PC-9 (cell line): ENCODE measurements at places on chromosomes 6 and 20. TPM values are rescaled to one million over a fixed set of nuclear protein-coding genes. Genes with fewer than 3 reads are reported as not detected.

DNA sequence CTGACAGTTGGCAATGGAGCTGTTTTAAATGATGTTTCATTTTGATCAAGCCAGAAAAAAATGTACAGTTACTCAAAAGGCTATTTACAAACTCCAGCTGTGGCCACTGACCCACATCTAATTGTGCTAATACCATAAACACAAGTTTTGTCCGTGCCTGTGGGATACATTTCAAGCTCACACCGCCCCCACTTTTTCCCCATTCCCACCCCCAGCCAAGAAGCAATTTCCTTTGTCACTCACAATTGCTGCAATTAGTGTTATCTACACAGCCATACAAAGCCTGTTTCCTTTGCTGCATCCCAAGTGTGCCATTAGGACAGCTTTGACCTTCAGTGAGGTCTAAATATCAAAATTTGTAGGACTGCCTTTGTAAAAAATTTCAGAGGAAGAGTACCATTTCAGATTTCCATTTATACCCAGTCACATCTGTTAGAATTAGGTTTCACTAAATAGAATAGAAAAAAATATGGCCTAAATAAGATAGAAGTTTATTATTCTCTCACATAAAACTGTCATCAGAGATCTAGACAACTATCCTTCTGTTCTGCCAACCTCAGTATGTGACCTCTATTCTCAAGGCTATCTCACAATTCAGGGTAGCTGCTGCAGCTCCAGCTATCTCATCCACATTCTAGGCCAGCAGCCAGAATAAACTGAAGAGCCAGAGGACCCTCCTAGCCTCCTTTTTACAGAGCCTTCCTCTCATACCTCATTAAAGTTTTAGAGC, 202.6 kb downstream of the NFATC2 start:
- DNase-seq, result no peak

- DNase-seq, result no peak
Measured at GRCh38 chr6:133590814-133591213, 298.1 kb upstream of the TCF21 start.

- DNase-seq, result no peak
Measured at GRCh38 chr6:170006900-170007467, 255.6 kb downstream of the ERMARD start.

- DNase-seq, result no peak
Measured at GRCh38 chr6:75202676-75203131, 3.1 kb downstream of the COL12A1 start.

- DNase-seq, result no peak
Measured at GRCh38 chr20:63823691-63824311, 7.3 kb downstream of the ZBTB46 start.

Gene ANKRD66
- not detected in 2 replicates for total RNA-seq

GRCh38 chr6:65707126-65707826, at the start of gene EYS:
Gene EYS, minus strand, starts transcription at chr6:65707226. Its CDS starts 211,816 bp downstream, at chr6:65495410.
- no peak for DNase-seq

- no peak for DNase-seq
Measured at GRCh38 chr20:58212636-58213035, 15.8 kb downstream of the ANKRD60 start.

GRCh38 chr6:130320908-130321307, 44.9 kb upstream of the TMEM200A start:
- DNase-seq, result no peak

GRCh38 chr6:32110632-32111031, 1.5 kb upstream of the TNXB start:
- no peak for DNase-seq

Gene DAAM2
- total RNA-seq, result not detected in 2 replicates

GRCh38 chr6:119686644-119687043, 337.1 kb upstream of the MAN1A1 start:
- DNase-seq, result no peak

GRCh38 chr6:30830438-30830837, 53.9 kb upstream of the DDR1 start:
- DNase-seq, result no peak

DNA sequence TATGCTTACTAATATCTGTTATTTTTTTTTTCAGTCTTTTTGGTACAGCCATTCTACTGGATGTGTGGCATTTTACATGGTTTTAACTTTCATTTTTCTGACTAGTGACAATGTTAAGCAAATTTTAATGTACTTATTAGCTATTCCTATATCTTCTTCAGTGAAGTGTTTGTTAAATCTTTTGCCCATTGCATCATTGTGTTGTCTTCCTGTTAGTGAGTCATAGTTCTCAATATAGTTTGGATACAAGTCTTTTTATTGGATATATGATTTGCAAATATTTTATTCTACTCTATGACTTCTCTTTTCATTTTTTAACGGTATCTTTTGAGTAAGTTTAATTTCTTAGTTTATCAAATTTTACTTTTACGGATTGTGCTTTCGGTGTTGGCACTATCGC, 519.4 kb downstream of the CDKAL1 start:
- DNase-seq, result no peak

- DNase-seq, result peak; percentile 23
Measured at GRCh38 chr6:29005183-29005885, at the start of gene ZNF311. Gene ZNF311, minus strand, starts transcription at chr6:29005315. Its CDS starts 1,361 bp downstream, at chr6:29003954.

- DNase-seq, result peak; percentile 92
Measured at GRCh38 chr20:5714261-5715041, 35.8 kb upstream of the SHLD1 start.

DNA sequence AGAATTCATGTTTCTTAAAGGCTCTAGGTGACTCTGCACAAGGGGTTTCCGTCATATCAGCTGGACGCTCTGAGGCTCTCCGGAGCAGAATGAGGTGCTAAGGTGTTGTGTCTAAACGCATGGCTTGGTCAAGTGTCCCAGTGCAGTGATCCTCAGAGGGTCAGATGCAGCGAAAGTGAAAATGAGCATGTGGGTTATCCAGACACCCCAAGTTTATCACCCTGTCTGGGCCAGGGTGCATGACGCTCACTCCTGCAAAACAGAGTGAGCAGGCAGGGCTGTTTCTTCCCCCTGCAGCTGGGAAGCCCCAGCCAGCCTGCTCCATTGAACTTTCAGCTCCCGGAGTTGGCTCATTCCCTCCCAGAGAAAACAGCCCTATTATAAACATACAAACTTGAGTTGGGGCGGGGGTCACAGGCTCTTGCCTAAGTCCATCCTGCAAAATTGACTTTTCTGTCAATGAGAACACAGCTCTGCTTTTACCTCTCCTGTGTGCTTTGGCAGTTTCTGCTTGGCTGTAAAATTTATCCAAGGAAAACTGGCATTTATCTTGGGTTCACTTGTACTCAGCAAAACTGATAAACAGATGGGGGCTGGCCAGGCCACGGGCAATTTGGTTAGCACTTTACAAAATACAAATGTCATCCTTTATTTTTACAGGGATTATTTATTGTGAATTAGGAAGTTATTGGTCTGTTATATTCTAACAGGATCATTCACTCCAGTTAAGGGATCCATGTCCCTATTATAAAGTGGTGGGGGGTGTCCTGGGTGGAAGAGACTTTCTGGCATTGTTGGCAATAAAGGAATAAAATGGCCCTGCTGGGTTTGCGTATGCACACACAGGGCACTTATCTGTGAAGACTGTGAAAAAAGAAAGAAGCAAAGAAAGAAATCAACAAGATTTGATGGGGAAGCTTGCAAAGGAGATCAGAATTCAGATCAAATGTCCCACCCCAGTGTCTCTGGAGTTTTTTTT, 154.9 kb downstream of the FOXA2 start:
- no peak for DNase-seq

Gene RGS17
- total RNA-seq, result 0.70 and 0.80 TPM in 2 replicates

Gene SMLR1
- not detected in 2 replicates for total RNA-seq

Gene NRSN1
- not detected in 2 replicates for total RNA-seq

Gene PREX1
- 3.3 and 4.3 TPM in 2 replicates for total RNA-seq

Gene EGFL8
- 23.3 and 26.0 TPM in 2 replicates for total RNA-seq

- no peak for DNase-seq
Measured at GRCh38 chr6:148523551-148523950, 180.9 kb downstream of the SASH1 start.

DNA sequence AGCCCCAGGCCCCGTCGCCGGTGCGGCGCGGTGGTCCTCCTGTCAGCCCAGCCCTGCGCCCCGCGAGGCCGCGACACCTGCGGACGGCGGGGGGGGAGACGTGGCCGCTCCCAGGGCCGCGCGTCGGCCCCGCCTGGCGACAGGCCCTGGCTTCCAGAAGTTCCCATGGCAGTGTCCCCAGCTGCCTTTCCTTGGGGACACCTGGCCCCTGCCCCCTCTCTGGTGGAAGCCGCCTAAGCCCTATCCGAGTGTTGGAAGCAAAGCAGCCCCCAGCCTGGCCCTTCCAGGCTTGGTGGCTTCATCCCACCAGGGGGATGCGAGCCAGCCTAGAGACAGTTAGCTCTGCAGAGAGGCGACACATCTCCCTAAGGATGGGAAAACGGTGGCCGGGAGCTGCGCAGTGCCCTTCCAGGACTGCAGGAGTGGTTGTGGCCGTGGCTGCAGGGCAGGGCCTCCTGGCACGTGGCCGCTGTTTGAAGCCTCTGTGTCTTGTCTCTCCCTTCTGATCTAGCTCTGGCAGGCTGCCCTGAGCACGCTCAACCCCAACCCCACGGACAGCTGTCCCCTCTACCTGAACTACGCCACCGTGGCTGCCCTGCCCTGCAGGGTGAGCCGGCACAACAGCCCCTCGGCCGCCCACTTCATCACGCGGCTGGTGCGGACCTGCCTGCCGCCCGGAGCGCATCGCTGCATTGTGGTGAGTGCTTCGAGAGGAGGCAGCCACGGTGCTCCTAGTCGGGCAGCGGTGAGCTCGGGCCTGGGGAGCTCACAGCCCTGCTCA, 816 bp downstream of the NPEPL1 start:
- peak; percentile 19 for DNase-seq

- no peak for DNase-seq
Measured at GRCh38 chr20:45408646-45409213, 641 bp downstream of the DBNDD2 start.

- DNase-seq, result no peak
Measured at GRCh38 chr20:38132910-38133501, 32.1 kb downstream of the TGM2 start.

GRCh38 chr6:99364026-99364425, 14.6 kb upstream of the FAXC start:
- no peak for DNase-seq

DNA sequence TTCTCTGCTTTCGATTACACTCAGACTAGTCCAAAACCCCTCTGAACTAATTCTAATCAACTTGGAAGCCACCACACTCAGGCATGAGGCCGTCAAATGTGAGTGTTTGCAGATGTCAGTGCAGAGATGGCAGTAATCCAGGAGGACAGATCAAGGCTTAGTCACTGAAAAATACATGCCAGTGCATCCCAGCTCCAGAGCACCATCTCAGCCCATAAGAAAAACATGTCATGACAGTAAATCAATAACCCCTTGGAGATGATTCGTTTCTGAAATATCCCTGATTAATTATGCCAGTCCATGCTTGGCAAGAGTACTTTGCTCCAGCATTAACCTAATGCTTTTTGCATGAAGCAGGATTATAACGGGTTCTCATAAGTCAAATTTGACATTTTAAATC, 179.5 kb downstream of the ADAT2 start:
- DNase-seq, result peak; percentile 38

DNA sequence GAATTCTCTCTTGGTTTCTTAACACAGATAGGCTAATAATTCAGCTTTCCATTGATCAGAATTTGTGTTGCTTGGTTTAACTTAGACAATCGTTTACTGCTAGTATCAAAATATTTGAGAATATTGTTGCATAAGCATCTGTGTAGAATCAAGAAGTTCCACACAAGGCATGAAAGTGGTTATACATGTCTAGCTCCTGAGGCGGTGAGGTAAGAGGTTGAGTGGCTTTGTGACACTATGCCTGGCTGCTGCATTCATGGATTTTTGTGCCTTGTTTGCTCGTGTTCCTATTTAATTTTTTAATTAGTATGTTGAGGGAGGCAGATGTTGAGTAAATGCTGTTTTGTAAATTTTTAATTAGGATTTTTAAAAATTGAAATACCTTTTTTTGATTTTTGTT, 10.2 kb downstream of the PKIB start:
- no peak for DNase-seq

Gene ARMH2
- total RNA-seq, result not detected in 2 replicates

- no peak for DNase-seq
Measured at GRCh38 chr6:13294499-13295069, 33.8 kb downstream of the TBC1D7 start.

Gene CDH26
- 0.68 and 1.1 TPM in 2 replicates for total RNA-seq

DNA sequence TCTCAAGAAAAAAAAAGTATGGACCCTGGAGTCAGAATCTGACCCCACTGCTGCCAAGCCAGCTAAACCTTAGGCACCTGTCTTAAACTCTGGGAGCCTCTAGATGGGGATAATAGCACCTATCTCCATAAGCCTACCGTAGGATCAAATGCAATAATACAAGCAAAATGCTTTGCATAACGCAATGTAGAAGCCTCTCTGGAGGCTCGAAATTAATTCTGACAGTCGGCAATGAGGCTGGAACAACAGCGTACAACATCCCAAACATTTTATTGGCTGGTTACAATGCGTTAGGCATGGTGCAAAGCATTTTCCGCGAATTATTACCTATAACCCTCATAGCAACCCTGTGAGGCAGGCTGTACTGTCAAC, 521 bp downstream of the CDK5RAP1 start:
- peak; percentile 43 for DNase-seq

GRCh38 chr20:34522969-34523871, 7.0 kb downstream of the DYNLRB1 start:
- DNase-seq, result peak; percentile 55

DNA sequence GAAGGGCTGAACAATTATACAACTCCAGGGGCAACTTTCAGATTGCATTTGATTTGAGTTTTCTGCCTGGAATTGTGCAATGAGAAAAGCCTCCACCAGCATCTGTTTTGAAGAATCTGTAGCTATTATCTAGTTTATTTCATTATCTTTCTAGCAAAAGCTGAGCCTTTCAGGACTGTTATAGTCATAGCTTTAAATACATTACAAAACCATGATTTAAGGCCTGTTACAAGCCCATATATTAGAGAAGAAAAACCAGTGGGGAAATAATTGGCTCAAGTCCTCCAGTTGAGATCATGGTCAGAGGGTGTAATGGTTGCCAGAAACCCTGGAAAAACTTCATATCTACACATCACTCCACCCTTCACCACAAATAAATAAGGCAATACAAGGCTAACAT, 676.2 kb downstream of the HDGFL1 start:
- no peak for DNase-seq

- DNase-seq, result peak; percentile 26
Measured at GRCh38 chr6:89368999-89369398, 16.5 kb upstream of the UBE2J1 start.

Gene NRN1
- not detected in 2 replicates for total RNA-seq

Gene C6orf141
- 12.3 and 21.9 TPM in 2 replicates for total RNA-seq

Gene FAM110A
- 30.8 and 36.6 TPM in 2 replicates for total RNA-seq

DNA sequence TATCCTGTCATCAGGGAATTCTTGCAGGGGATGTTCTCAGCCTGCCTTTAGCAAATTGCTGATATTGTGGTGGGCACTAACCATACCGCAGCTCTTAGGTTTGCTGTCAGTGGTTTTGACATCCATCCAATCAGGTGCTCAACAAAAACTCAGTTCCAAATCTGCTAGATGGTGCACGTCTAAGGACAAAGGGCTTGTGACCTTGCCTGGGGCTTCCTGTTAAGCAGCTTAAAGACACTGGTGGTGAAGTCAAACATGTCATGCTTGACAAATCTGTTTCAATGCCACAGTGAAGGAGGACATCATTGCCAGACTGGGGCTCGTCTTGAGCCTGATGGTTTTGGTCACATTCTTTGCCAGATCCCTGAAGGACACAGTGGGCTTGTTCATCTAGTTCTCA, 179.8 kb upstream of the NOX3 start:
- DNase-seq, result no peak

GRCh38 chr6:30820193-30820592, 64.1 kb upstream of the DDR1 start:
- DNase-seq, result peak; percentile 80
